ENCODE measurements at places on chromosomes 13 and 19. TPM values are rescaled to one million over a fixed set of nuclear protein-coding genes. Genes with fewer than 3 reads are reported as not detected.

DNA sequence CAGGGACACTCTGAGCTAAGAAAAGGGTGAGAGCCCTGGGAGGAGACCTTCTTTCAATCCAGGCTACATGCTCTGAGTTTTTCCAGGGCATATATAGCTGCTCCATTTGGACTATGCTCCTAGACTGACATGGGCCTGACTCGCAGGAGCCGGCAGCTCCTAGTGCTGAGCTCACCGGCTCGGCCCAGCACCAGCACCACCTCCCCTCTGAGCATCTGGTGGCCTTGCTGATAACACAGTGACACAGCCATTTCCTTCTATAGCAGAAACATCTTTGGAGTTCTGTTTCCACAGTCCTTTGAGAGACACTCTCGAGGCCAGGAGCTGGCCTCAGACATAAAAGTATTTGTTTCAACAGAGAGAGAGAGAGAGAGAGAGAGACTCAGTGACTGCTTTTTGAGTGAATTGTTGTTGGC lies 184.9 kb downstream of the TM9SF2 start:
- DNase-seq, result no peak

- DNase-seq, result no peak
Observed at GRCh38 chr19:46431824-46432223, 3.1 kb upstream of the PNMA8C start.

- no peak for DNase-seq
Observed at GRCh38 chr13:107882708-107883560, 332.4 kb downstream of the LIG4 start.

DNA sequence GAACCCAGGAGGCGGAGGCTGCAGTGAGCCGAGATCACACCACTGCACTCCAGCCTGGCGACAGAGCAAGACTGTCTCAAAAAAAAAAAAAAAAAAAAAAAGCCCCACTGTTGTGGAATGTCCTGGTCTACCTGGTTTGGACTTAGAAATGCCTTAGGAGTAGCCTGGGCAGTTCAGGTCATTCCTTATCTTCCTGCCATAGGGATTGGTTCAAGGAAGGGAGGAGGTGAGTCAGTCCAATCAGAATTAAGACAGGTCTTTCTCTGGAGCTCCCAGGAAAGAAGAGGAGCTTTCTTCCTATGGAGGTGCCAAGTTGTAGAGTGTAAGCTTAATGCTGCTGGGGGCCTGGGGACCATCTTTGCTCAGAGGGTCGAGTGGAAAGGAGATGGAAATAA lies 44.8 kb downstream of the SIPA1L3 start:
- no peak for DNase-seq

GRCh38 chr19:44024900-44025216 lies 321 bp upstream of the ZNF222 start:
- DNase-seq, result no peak

DYRK1B gene
- total RNA-seq, result 16.7 TPM

HIPK4 gene
- 0.64 TPM for total RNA-seq
